ENCODE measurements at places on chromosomes 6 and 20.
A peak's percentile ranks its signal among the peaks of the same experiment; 100 is the strongest.

DNA sequence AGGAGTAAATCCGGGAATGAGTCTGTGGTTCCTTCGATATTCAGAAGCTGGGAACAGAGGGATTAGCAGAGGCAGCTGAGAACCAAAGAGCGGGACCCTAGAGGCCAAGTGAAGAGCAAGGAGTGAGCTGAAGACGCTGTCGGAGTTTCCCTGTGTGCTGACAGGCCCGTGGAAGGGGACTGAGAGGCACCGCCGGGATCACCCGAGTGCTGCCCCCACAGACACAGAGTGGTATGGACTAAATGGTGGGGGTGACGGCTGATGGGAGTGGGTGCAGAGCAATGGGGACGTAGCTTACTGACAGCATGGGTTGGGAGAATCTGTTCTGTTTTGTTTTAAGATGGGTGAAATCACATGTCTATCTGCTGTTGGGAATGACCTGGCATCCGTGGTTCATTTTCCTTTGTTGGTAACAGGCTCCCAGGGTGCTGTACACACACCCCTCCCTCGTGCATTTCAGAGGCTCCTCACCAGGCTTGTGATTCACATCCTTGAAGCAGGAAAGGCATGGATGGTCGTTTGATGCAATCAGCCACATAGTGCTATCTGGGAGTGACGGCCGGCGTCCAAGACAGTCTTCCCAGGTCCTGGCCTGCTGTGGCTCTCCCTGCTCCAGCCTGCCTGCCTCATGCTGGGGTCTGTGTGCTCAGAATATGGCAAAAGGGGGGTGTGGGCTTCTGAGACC lies 97.4 kb downstream of the THBS2 start:
- no peak for DNase-seq

DNA sequence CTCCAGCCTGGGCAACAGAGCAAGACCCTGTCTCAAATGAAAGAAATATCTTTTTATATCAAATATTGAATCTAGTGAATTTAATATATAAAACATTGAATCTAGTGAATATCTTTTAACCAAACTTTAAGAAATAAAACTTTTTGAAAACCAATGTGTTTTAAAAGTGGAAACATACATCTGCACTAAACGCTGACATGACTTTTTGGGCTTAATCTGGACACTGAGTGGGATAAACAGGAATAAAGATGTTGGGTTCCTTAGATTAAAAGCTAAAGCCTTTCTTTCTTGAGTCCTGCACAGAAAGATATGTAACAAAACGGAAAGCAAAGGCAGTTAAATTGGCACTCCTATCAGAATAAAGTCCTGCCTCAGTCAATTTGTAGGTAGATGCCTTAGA lies 190.2 kb downstream of the ARHGAP18 start:
- DNase-seq: no peak

GRCh38 chr6:11675601-11676000 lies 103.0 kb downstream of the ADTRP start:
- no peak for DNase-seq

- no peak for DNase-seq
These were observed 73.6 kb downstream of the NCR2 start for GRCh38 chr6:41408982-41409381.

DNA sequence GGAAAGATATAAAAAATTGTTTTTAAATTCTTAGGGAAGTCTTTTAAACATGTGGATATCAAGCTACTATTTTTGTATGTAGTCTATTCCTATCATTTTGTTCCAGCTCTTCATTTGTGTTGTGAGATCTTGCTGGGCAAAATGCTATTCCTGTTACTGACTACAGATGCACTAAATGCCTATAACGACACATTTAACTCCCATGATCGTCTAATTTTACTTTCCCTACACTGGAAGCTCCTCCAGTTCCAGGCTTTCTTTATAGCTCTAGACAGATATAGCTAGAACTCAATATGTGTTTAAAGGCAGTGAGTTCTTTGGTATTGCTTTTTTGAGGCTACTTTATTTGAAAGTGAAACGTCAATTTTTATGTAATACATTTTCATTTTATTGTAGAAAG lies 971.5 kb upstream of the CITED2 start:
- no peak for DNase-seq

DNA sequence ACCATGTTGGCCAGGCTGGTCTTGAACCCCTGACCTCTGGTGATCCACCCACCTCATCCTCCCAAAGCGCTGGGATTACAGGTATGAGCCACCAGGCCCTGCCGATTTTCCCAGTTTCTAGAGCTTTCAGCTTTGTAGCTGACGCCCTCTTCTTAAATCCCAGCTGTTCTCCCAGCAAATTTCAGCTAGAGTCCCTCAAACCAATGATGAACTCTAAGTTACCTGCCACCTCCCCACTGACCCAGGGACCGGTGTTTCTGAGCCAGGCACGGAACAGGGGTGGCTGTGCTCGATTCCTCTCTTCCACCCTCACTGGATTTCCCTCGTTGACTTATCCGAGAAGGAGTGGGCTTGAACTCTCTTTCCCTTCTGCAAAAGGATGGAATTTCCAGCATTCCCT lies 39.1 kb downstream of the SUN5 start:
- DNase-seq: no peak

DNA sequence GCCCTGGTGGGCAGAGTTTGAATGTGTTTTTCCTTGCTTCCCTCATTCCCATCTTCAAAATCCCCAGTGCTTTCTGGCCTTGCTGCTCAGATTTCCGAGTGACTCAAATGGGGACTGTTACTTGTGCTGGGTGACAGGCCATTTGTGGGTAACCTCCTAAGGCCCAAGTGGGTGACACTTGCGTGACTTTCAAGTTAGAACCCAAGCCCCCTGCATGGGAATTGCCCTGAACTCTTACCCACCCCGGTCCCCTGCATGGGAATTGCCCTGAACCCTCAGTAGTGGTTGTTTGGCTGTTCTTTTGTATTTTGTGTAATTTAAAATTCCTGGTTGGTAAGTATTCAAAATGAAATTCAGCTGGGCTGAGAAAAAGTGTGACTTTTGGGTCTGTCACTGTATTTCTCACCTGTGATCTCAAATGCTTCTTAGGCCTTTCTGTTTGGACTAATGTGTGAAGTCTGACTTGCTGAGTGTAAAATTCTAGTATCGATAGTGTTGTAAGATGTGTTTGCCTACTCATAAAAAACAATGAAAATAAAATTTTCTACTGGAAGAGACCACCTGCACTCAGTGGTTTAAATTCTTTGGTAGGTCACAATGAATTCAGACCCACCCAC lies 12.4 kb upstream of the RBM38 start:
- DNase-seq: no peak

DNA sequence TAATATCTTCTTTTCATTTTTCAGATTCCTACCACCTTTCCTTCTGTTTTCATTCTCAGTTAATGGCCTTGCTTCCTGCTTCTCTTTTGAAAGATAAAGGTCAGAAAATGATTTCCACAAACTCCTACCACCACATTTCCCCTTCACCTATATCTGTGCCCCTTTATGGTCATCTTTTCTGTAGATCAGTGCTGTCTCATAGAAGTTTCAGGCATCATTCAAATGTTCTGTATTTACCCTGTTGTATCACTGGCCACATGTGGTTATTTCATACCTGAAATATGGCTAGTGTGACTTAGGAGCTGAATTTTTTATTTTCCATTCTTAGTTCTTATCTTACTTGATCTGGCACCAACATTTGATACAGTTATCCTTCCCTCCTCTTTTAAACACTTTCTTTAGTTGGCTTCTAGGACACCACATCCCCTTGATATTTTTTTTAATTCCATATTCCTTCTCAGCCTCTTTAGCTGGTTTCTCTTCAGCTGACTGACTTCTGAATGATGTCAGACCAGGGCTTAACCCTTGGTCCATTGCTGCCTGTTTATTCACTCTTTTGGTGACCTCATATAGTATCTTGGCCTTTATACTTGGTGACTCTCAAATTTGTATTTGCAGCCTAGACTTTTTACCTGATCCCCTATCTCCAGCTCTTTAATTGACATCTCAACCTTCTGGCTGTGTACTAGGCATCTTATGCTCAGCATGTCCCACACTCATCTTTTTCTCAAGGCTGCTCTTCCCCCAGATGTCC lies 81.0 kb downstream of the ATRN start:
- DNase-seq: no peak

- no peak for DNase-seq
These were observed 87.8 kb downstream of the CARMIL1 start for GRCh38 chr6:25366903-25367545.

DNA sequence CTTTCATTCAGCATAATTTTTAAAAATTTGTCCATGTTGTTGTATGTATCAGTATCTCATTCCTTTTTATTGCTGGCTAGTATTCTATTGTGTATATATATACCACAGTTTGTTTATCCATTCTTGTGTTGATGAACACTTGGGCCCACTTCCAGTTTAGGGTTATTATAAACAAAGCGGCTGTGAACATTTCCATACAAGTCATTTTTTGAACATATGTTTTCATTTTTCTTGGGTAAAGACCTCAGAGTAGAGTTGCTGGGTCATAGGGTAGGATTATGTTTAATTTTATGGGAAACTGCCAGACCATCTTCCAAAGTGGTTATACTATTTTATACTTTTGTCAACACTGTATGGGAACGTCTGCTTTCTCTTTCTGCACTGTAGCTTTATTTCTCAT lies 55.3 kb downstream of the RBM24 start:
- no peak for DNase-seq

- DNase-seq: peak; percentile 60
These were observed 1.3 kb downstream of the RNF24 start for GRCh38 chr20:4014031-4014474.

GRCh38 chr6:111534231-111534751 lies 51.3 kb upstream of the REV3L start:
- DNase-seq: no peak

DNA sequence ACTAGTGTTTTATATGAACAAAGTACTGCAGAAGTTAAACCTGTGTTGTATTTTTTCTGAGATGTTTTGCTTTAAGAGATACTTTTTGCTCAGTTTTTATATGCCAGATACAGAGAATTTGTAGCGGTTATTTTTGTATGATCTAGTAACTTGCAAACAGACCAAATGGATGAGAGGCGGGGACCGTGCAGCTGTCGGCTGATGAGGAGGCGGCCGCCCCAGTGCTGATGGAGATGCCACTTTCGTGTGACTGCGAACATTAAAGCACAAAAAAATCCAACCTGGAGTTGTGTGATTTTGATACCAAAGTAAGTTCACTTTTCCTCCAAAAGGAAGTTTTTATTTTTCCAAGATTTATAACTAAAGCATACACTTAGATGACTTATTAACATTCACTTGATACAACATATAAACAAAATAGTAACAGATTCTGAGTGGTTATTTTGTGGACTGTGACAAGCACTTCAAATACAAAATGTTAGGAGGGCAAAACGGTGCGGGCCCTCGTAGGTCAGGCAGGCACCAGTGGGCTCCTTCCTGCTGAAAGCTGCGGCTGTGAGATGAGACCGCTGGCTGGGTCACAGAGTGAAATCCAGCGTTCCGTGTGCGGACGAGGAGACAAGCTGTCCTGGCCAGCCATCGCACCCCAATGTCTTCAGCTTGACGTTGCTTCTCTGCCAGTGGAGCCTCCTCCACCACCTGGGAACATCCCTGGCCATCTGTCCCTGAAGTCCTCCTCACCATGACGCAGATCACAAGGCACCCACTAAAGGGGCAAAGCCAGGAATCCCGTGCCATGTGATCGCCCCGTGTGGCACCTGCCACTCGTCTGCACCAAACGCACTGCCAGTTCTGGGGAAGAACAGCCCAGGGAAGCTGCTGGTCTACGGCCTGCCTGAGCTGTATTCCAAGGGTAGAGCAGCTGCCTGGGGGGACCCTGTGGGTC lies 4.0 kb upstream of the OGFR start:
- no peak for DNase-seq

- no peak for DNase-seq
These were observed 61.1 kb upstream of the SNX9 start for GRCh38 chr6:157761926-157762325.

DNA sequence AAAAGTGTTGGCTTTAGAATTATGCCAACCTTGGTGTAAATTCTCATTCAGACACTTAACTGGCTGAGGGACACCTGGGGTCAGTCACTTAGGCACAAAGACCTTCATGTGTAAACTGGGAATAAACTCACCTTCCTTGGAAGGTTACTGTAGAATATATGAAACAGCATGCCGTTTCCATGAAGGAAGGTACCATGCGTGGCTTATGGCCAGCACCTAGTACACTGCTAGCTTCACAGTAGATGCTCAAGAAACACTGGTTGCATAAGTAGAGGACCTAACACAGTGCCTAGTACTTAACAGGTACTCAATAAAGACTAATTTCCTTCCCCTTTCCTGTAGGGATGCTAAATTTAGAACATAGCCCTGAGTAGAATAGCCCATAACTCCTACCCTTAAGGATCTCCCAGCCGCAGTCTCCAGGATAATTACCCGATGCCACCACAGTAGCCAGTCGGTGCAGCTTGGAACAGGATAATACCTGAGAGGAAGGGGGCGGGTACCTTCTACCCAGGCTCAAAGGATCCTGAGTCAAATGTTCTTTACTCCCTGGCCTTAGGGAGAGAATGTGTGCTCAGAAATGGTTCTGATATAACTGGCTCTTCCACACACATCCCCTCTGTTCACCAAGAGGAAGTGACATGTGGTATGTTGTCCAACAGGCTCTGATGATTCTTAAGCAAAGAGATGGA lies 3.6 kb downstream of the BCL2L1 start:
- no peak for DNase-seq

- DNase-seq: no peak
These were observed 56.5 kb downstream of the DLL1 start for GRCh38 chr6:170234419-170234818.

GRCh38 chr6:28205879-28206278 lies 19.2 kb upstream of the ZSCAN9 start:
- no peak for DNase-seq

- no peak for DNase-seq
These were observed 717.8 kb downstream of the EPM2A start for GRCh38 chr6:145017516-145017915.

DNA sequence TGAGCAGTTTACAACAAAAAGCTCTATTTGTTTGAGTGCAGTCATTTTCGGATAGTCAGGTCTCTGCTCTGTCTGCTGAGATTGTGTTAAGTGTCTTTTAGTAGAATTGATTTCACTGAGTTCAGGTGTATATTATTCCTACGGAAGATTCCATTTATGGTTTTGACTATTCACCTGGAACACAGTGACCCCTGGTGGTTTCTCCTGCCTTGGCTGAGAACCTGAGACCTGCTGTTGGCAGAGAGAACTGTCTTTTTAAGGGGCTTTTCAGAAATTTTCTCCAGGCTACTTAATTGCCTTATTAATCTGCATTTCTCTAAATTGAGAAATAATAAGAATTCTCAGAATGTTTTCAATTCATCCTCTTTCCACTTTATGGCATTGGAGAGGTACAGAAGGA lies 508.0 kb downstream of the TBC1D32 start:
- DNase-seq: no peak

GRCh38 chr20:10483691-10484090 lies 48.6 kb downstream of the SLX4IP start:
- no peak for DNase-seq

Data from amniotic stem cell (primary cell).